ENCODE measurements at places on chromosomes 2 and 18.

DNA sequence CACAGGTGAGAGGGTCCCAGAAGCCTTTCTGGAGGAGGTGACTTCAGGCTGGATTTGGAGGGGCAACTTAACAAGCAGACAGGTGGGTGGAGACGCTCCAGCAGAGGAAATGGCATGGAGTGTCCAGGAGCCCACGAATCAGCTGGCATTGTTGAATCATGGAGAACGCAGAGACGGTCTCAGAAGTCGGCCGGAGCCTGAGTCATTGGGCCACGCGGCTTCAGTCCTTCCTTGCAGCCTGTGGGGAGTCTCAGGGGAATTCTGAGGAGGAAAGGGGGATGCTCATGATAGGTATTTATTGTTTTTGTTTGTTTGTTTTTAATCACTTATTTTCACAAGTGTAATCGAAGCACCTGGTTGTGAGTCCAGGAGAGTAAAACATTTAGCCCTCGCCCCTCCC lies 184.6 kb upstream of the HDAC4 start:
- no peak for DNase-seq

DNA sequence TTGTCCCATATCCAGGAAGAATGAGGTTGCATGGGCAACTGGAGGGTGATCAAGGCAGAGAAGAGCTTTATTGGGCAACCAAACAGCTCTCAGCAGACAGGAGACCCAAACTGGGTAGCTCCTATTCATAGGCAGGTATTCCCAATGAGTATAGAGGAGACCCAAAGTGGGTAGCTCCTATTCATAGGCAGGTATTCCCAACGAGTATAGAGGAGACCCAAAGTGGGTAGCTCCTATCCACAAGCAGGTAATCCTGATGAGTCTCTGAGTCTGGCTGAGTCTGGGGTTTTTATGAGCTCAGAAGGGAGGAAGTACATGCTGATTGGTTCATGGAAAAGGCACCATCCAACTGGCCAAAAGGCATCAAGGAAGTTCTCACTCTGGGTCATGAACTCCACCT lies 5.3 kb upstream of the GORASP2 start:
- no peak for DNase-seq

GRCh38 chr2:219099329-219099728 lies 38.6 kb upstream of the IHH start:
- DNase-seq = peak; percentile 86

GRCh38 chr2:66984864-66985263 lies 412.3 kb upstream of the ETAA1 start:
- no peak for DNase-seq

GRCh38 chr2:208077276-208077675 lies 47.0 kb downstream of the CRYGD start:
- DNase-seq = peak; percentile 17

GRCh38 chr2:33122726-33123125 lies 176.0 kb downstream of the LTBP1 start:
- no peak for DNase-seq

- DNase-seq = no peak
These were observed 13.3 kb upstream of the TGFA start for GRCh38 chr2:70566906-70567305.

DNA sequence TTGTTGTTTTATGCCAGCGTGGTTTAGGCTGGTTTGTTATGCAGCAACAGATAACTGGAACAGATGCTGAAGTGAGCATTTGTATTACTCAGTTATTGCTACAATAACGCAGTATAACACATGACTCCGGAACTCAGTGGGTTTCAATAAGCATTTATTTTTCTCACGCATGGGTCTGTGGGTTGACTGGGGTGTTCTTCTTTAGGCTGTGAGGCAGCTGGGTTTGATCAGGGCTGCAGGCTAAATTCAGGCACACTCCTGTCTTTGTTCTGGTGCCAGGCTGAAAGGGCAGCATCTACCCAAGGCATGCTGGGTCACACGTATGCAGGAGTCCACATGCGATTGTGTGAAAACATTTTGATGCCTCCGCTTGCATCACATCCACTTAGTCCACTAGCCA lies 3.8 kb upstream of the SLC1A4 start:
- DNase-seq = no peak

DNA sequence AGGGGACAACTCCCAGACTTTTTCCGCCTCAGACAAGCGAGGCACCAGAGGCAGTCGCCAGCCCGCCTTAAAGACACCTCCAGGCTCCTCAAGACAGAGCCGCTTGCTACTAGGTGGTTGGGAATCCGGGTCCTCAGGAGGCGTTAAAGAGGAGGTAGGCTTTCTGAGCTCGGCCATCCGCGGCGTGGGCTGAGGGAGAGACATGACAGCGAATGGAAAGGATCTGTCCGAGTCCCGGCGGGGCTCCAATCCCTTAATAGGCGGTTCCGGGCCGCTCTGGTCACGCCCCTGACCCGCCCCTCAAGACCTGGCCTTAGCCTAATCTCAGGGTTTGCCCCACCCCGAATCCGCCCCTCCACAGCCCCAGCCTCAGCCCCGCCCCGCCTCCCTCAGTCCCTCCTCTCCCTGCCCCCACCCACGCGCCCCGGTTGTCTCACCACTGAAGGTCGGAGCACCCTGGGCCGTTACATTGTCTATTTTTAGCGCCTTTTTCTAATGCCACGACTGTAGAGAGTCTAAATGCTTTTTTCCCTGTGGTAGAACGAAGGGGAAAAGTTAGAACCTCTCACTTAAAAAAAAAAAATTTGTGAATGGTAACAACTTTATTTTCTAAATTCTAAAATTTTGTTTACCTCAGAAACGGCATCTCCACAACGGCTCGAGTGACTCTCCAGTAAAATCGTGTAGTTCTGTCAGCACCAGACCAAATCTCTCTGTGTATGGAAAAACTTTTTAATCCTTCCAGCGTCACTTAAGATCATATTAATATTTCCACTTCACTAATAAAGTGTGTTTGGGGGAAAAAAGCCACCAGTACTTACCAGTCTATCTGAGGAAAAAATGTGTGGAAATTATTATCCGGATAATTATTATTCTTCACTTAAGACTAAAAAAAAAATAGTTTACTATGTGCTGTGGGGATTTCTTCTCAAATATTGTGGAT lies at the start of gene RAD51AP2:
TSS of gene RAD51AP2 (minus strand) at position 229 of the 943 bp plus-strand sequence. CDS start at position 204, 25 bp downstream.
- peak; percentile 44 for DNase-seq

DNA sequence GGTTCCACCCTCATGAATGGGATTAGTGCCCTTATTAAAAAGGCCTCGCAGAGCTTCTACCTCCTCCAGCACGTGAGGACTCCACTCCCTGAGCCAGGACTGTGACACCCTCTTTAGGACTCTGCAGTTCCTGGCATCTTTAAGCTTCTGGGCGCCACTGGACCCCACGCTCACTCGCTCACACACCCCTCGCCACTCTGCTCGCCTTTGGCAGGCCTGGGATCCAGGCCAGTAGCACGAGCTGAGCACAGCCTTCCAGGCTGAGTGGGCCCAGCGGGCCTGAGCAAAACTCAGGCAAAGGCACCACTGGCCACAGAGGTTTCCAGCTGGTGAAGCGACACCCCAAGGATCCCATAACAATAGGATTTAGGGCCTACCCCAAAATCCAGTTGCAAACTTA lies 107.9 kb upstream of the GPC1 start:
- DNase-seq = no peak

DNA sequence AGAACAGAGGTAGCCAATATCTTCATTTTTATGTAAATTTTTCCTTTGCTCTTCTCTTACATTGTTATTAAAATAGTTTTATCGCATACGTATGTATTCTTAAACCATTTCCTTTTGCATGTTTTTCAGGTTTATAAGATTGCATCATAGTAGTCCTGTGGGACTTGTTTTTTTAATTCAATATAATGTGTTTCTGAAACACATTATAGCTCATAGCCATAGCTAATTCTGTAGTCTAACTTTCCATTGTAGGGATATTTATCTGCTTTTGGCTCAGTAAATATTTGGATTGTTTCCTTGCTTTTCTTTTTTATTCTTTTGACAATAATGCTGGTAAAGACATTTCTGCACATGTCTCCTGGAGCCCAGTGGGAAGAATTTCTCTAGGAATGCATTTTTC lies 484.3 kb downstream of the PTPRM start:
- no peak for DNase-seq

DNA sequence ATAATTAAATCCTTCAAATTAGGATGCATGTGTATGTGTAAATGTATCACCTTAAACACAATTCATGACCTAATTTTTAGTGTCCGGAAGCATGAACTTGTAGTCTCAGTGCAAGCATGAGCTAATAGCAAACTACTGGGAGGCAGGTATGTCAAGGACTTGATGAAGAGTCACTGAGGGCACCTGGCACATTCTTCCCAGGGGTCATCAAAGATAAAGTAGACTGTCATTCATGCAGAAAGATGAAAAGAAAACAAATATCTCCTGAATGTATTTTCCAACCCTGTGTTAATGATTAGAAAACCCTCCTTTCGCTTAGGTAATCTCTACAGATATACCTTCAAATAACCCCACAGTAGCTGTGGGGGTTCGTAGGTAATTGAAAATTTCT lies 234.9 kb downstream of the SOCS6 start:
- no peak for DNase-seq

- DNase-seq = no peak
These were observed 226.3 kb downstream of the MREG start for GRCh38 chr2:215787025-215787424.

DNA sequence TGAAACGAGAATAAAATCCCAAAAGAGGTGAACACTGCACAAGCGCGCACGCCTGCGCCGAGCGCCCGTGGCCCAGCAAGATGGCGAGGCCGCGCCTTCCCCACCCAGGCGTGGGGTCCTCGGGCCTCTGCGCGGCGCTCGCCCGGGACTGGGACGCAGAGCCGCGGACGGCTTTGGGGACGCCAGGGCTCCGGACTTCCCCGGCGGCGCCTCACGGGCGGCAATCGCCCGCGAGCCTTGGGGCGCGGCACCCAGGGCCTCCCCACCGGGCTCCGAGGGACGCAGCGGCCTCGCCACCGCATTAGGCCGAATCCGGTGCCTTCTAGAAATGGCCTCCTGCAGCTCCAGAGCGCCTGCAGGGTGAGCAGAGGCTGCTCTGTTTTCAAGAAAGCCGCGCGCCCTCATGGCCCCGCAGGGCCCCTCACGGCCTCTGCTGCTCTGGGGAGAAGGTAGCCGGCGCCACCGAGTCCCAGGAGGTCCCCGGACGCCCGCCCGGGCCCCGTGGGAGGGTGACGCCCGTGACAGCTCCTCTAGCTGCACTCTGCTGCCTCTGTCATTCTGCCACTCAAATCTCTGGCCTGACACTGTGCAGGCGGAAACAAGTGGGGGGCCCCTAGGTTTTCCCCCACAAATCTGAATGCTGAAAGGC lies 35.9 kb upstream of the POMC start:
- no peak for DNase-seq

DNA sequence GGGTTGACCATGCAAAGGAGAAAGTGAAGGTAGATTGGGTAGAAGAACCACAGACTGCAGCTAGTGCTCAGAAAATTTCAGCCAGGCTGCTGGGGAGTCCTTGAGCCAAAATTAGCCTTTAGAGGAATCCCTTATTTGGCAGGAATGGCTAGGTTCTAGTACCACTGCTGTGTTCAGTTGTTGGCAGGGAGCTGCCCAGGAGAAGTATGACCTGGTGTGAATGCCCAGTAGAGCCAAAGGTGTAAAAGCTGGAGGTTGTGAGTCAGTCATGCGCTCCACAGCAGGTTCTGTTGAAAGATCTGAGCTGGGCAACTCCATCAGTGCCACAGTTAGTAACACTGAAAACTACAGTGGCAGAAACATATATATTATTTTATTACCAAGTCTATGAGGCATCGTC lies 36.4 kb upstream of the TBR1 start:
- DNase-seq = no peak

DNA sequence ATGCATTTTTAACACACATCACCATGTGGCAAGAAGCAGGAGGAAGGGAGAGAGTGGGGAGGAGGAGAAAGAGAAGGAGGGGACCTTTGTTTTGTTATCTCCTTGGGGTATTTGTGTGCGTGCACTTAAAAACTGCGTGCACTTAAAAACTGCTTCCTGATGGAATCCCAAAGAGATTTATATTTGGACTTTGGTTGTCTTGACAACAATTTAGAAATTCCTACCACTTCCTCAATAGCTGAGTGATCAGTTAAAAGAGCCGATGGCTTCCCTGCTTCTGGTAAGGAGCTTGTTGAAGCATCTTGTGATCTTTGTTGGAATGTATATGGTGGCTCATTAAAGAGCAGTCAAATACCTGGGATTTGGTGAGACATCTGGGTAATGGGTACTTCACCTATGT lies 4.5 kb downstream of the RAB31 start:
- DNase-seq = no peak

DNA sequence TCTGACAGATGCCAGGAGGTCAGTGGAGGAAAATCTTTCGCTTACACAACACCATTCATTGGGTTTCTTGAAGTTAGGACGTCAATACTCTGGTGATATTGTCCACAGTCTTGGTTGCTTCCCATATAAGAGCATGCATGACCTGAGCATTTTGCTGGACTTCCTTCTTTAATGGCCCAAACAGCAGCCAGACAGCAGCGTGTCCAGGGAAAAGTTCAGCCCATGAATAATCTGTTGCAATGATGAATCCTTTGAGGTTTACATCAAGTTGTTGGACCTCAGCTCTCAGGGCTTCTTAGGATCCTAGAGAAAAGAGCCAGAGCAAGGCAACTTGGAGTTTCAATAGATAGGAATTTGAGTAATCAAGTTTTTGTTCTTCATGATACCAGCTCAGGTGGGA lies 155.6 kb upstream of the MGAT5 start:
- DNase-seq = no peak

DNA sequence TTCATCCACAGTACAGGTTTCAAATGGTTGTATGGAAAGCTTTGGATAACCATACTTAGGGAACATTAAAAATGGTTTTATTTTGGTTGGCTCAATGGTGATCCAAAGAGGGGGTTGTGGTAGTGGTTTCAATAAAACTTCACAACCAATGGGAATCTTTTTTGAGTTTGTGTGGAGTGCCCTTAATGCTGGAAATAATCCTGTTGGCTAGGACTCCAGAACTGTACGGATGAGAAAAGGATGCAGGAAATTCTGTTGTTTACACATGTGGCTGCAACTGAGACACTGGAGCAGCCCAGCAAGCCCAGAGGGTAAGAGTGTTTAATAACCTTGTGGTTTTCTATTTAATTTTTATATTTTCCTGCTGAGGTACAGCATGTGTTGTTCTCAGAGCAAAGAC lies at the start of gene CCDC102B:
TSS of gene CCDC102B (plus strand) at position 210 of the 400 bp plus-strand sequence. CDS start 38,684 bp downstream, outside the sequence.
- peak; percentile 54 for DNase-seq

GRCh38 chr18:6610466-6610865 lies 119.0 kb upstream of the ARHGAP28 start:
- no peak for DNase-seq

DNA sequence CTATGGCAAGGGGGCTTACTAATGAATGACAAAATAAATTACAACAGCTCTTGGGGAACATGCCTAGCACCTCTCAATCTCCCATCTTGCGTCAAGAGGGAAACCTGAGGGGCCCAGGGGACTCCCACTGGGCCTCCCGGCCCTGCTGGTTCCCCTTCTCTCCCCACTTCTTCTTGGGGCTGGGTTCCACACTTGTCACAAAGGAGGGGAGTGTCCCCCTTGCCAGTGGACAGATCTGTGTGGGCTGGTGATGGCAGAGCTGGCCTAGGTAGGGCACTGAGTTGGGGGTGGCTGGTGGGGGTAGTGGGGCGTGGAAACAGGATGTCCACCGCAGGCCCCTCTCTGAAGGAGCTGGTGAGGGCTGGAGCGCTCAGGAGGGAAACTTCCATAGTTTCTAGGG lies 184.0 kb upstream of the HAAO start:
- no peak for DNase-seq

All from HFFc6 (cell line).